ENCODE measurements at places on chromosomes 7 and 10.

DNA sequence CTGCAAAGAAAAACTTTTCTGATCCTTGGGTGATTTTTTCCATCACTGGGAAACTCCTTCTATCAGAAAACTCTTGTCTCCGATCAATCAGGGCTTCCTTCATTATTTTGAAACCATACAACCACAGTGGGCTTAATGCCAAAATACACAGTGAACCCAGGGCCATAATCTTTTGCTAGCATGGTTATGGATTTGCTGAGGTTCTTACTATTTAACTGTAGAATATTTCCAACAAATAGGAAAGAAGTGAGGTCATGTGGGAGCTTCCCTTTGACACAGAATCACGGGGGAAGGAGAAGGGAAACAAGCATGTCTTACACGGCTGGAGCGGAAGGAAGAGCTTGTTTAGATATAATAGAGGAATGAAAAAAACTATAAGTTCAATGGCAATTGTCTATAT lies 1241.7 kb downstream of the REEP3 start:
- no peak for DNase-seq

GRCh38 chr10:28411136-28411460 lies 108.2 kb upstream of the MPP7 start:
- DNase-seq: no peak

DNA sequence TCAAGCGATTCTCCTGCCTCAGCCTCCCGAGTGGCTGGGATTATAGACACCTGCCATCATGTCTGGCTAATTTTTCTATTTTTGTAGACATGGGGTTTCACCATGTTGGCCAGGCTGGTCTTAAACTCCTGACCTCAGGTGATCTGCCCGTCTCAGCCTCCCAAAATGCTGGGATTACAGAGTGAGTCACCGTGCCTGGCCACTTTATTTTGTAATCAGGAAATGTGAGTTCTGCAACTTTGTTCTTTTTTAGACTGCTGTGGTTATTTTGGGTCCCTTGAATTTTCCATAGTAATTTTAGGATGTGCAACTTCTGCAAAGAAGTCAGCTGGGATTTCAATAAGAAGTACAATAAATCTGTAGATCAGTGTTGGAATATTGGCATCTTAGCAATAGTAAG lies 96.8 kb downstream of the CYTH3 start:
- DNase-seq: no peak

DNA sequence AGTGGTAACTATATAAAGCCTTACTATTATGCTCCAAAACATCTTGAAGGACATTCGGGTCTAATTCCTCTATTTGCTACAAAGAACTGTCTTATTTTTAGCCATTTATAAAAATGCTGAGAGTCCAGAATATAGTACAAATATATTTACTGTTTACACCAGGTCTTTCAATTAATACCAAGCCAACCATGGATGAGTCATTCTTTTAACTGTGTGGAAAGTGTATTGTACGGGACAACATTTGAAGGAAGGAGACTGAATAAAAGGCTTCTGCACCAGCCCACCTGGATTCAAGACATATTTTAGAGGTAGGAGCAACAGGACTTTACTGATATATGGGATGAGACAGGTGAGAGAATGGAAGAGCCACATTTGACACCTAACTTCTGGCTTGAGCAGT lies 35.4 kb downstream of the MASTL start:
- no peak for DNase-seq

- no peak for DNase-seq
These were observed 140.3 kb upstream of the ODAD2 start for GRCh38 chr10:28139138-28139537.

DNA sequence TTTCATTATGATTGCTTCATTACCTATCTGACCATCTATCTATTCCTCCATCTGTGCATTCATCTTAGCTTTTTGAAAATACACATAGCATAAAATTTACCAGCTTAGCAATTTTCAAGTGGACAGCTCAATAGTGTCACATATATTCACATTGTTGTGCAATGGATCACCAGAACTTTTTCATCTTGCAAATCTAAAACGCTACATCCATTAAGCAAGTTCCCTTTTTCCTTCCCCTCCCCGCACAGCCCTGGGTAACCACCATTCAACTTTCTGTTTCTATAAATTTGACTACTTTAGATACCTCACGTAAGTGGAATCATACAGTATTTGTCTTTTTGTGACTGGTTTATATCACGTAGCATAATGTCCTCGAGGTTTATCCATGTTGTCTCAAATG lies 78.0 kb upstream of the ADRB1 start:
- no peak for DNase-seq

DNA sequence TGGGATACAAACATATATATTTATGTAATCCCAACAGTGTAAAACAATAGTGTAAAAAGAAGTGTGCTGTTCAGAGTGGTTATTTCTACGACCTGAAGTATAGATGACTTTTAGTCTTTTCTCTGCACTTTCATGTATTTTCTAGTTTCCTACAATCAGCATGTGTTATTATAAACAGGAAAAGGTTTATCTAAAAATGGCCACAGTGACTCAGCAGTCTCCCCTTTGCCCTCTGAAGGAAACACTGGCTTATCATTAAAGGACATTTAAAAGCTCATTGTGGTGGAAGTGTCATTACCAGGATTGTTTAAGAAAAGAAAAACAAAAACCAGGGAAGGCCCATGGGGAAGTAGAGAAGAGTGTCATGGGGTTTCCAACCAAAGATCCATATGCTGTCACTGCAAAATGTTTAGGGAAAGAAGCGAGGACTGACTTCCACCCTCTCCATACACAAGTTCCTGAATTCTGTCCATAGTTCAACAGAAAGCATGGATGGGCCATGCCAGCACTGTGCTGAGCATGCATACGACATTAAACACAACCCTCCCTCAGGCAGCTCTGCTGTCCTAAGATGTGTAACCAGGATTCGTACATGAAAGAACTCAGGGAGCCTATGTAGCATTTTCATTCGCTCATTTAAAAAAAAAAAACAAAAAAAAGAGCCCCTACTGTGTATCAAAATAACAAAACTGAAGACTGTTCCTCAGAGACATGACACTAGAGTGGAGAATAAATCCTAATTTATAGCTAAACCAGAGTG lies 10.2 kb downstream of the CYREN start:
- DNase-seq: no peak

- DNase-seq: no peak
These were observed 494 bp upstream of the RHBDD2 start for GRCh38 chr7:75878312-75878768.

GRCh38 chr7:87853237-87853864 lies 22.8 kb downstream of the SLC25A40 start:
- no peak for DNase-seq

DNA sequence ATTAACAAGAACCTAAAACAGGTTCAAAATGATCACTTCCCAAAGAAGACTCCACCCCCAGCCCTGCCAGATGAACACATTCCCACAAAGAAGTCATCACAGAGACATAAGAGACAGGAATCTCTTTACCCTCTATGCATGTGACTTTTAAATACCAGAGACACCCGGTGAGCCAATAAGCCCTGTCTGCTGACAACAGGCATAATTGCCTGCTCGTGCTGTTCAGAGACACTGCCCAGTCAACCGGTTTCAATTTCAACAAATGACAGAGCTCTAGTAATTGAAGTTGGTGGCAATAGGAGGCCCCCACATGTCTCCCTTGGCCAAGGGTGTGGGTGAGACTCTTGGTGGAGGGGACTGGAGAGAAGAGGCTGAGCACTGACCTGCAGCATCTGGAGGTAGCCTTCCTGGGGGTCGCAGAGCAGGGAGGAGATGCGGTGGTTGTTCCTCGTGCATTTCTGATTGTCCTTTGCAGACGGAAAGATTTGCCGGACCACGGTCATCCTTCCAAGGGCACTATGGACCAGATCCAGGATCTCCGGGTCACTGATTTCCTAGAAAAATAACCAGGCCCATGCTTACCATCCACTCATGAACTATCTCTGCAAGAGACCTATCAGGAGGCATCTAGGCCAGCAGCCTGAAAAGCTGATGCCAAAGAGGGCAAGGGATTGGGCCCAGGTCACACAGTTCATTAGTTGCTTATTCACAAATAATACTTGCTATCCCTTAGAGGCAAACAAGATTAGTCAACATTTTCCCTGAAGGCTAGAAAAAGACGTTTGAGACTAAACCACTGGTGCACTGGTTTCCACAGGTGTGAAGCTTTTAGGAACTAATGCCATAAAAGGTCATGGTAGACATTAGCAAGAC lies 497.7 kb downstream of the GRID1 start:
- no peak for DNase-seq

DNA sequence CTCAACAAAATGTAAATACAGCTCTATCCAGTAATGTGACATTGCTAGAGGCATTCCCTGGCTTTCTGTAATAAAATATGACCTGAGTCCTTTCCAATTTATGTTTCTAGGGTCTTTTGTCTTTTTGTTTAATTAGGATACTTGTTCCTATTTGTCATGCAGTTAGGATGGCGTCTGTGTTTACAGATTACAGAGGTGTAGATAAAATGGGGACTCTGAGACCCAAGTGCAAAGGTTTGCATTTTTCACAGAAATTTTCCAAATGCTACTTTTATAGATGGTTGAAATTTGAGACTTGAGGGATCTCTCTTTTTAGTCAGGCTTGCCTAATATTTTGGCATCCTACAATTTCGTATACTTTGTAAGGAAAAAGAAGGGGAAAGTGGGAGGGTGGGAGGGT lies 332.4 kb downstream of the PTEN start:
- no peak for DNase-seq

DNA sequence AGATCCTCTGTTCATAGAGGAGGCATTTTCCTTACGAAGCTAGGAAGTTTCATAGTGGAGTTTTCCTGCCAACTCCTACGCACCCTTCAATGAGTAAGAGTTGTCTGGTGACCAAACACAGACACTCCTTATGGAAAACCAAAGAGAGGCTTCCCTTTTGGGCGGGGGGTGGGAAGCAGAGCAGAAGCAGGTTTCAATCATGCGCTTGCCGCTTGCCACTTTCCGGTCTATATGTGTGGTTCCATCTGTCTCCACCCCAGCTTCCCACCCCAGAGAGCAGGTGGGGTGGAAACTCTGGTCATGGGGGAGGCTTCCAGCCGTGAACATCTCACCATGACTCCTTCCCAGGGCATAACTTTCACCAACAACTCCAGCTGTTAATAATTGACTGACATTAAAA lies 68.8 kb upstream of the GRB10 start:
- no peak for DNase-seq

DNA sequence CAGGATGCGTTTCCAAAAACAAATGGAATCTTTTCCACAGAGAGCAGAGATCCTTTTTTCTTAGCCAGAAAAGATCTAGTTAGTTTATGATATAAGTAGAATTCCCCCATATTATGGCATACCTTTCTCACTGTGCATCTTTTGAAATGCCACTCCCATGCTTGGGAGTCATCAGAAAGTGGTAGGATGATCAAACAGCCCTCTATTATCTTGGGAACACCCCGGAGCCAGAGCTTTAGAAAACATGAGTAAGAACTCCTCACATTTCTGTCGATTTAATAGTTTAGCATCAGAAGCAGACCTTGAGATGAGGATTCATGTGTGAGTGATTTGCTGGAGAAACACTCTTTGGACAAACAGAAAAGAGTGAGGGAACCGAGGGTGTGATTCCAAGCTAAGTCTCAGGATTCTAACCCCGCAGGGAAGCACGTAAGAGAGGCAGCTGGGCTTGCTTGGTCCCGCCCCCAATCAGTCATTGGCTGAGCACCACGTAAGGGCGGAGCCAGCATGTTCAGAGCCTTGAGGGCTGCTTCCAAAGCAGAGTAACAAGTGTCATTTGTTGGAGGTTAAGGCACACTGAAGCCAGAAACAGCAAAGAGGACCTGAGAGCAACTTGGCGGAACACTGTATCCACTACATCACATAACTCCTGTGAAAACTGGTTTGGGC lies 43.7 kb upstream of the NXPH1 start:
- DNase-seq: no peak

- DNase-seq: no peak
These were observed 58.3 kb upstream of the COBL start for GRCh38 chr7:51374936-51375335.

DNA sequence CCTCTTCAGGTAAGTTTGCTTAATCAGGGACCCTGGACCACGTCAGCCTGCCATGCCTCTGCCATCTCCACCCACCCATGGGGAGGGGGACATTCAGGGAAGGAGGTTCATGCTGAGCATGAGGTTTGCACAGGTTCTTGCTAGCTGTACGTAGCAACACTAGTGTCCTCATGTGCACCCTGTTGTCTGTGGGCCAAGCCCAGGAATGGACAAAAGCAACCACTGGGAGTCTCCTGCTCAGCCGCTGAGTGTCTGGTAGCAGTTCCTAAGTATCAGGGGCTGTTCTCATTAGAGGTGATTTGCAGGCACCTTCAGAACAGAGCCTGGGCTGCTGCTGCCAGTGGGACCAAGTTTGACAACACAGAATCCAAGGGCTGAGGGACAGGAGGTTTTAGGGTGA lies 17.9 kb downstream of the CASP7 start:
- no peak for DNase-seq

DNA sequence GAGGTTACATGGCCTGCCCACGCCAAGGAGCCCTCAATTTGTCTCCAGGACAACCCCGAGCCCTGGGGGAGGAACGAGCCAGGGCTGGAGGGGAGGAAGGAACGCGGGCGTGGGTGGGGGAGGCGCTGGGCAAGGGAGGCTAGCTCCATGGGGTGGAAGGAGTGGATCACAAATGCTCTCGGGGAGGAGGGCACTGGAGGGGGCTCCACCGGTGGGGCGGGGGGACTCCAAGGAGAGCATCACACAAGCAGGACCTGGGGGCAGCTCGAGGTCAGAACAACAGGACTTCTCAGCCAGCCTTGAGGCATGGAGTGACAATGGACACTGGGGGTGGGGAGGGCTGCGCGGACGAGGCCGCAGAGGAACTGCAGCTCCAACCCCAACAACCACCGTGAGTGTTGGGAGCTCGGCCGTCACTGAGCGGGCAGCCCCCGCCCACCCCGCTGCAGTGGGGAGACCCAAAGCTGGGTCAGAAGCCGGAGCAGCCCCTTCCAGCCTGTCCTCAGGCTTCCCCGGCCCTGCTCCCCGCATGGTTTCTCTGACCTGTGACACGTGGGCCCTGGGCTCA lies 41.1 kb downstream of the STK32C start:
- no peak for DNase-seq

DNA sequence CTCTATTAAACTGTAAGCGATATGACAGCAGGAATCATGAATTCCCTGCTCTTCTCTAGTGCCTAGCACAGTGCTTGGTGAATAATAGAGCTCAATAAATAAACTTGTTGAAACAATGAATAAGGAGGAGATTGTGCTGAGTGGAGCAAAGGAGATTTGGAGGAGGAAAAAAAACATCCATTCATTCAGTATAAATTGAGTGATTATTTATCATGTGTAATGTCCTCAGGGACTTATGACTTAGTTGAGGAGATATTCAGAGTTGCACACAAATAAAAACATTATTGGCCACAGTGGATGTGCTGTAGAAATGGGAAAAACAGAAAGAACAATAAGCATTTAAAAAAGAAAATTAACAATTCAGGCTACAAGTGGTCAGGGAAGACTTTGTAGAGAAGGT lies 125.7 kb downstream of the FOXP2 start:
- DNase-seq: no peak

Measured in stimulated activated naive CD8-positive, alpha-beta T cell treated with anti-CD3 and anti-CD28 coated beads, Interleukin-15, Interleukin-2, amounts not matched to agents 100 U/mL and 50 U/mL, for 24 hours (primary cell).